ENCODE measurements at places on chromosomes 4 and X. TPM values are rescaled to one million over a fixed set of nuclear protein-coding genes. Genes with fewer than 3 reads are reported as not detected.

GRCh38 chr4:88134111-88134510 is 24.3 kb downstream of the ABCG2 start:
- no peaks in the 10 kb centered on the region for H3K4me1 ChIP-seq
- H3K4me3 ChIP-seq, result no peak overlapping the region
- no peak overlapping the region for H3K27ac ChIP-seq
- DNase-seq, result no peak
- no peaks in the 10 kb centered on the region for H3K27me3 ChIP-seq

GRCh38 chr4:73788411-73788810 is 48.0 kb downstream of the CXCL8 start:
- no peak overlapping the region for H3K27ac ChIP-seq
- H3K4me3 ChIP-seq, result no peak overlapping the region
- H3K36me3 ChIP-seq, result no peaks in the 10 kb centered on the region
- DNase-seq, result no peak
- 0 out of 2 replicates have a peak, but pooled peaks cover 4% of the 10 kb centered on the region for H3K27me3 ChIP-seq
- H3K4me1 ChIP-seq, result no peaks in the 10 kb centered on the region

GRCh38 chr4:140308366-140309123 is 64.9 kb upstream of the SCOC start:
- peaks cover 6% of the 10 kb centered on the region for H3K4me1 ChIP-seq
- H3K36me3 ChIP-seq, result no peaks in the 10 kb centered on the region
- H3K4me3 ChIP-seq, result no peak overlapping the region
- H3K27me3 ChIP-seq, result no peaks in the 10 kb centered on the region
- no peak for DNase-seq

- no peak for DNase-seq
- no peaks in the 10 kb centered on the region for H3K4me1 ChIP-seq
- no peaks in the 10 kb centered on the region for H3K27me3 ChIP-seq
- no peaks in the 10 kb centered on the region for H3K36me3 ChIP-seq
- no peak overlapping the region for H3K27ac ChIP-seq
- H3K4me3 ChIP-seq, result no peak overlapping the region
Measured at GRCh38 chrX:4627414-4627813, 914.0 kb upstream of the PRKX start.

LONRF3 gene
- 0.07 TPM for polyA plus RNA-seq

LDB2 gene
- polyA plus RNA-seq, result 18.5 TPM

CC2D2A gene
- 17.8 TPM for polyA plus RNA-seq

TCEAL5 gene
- polyA plus RNA-seq, result 0.43 TPM

DUSP21 gene
- not detected for polyA plus RNA-seq

GSX2 gene
- 0.02 TPM for polyA plus RNA-seq

EXOC1L gene
- polyA plus RNA-seq, result not detected

Measured in SK-N-SH (cell line).